ENCODE measurements at places on chromosomes 11 and 22.

DNA sequence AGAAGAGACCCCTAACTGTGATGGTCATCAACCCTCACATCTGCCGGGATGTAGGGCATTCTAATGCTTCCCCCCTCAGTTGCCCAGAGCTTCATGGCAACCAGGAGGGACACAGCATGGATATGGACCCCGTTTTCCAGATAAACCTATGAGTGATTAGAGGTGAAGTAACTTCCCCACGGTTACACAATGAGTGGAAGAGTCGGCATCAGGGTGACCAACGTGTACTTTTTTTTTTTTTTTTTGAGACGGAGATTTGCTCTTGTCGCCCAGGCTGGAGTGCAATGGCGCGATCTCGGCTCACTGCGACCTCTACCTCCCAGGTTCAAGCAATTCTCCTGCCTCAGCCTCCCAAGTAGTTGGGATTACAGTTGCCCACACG is 25.0 kb downstream of the TXN2 start:
- DNase-seq, result no peak

DNA sequence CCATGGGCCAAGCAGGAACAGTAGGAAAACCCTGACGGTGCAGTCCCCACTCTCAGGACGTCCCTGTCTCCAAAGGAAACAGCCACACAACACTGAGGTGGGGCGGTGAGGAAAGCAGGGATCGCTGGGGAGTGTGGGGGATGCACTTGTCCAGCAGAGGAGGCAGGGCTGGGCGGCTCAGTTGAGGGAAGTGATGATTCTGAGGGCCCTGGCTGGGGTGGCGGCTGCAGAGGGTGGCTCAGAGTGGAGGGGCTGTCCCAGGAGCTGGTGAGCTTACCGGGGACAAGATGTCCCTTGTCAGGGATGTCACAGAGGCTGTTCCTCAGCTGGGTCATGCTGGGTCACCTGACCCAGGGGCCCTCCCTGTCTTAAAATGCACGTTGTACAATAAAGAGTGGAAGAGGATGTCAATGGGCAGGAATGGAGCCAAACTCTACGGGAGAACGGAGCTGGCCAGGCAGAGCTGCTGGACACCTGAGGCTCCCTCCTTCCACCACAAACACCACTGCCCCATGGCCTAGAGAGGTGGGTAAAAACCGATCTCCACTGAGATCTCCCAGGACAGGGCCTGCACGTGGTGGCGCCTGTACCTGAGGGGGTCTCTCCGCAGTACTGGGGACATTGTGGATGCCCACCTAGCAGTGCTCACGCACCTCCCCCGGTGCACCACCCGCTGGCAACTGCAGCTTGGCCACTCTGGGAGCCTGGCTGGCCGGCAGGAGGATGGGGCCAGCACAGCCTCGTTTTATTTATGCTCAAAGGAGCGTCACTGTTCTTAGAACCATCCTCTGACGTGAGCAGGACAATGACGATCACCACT is 9.7 kb upstream of the EFCAB6 start:
- no peak for DNase-seq

DNA sequence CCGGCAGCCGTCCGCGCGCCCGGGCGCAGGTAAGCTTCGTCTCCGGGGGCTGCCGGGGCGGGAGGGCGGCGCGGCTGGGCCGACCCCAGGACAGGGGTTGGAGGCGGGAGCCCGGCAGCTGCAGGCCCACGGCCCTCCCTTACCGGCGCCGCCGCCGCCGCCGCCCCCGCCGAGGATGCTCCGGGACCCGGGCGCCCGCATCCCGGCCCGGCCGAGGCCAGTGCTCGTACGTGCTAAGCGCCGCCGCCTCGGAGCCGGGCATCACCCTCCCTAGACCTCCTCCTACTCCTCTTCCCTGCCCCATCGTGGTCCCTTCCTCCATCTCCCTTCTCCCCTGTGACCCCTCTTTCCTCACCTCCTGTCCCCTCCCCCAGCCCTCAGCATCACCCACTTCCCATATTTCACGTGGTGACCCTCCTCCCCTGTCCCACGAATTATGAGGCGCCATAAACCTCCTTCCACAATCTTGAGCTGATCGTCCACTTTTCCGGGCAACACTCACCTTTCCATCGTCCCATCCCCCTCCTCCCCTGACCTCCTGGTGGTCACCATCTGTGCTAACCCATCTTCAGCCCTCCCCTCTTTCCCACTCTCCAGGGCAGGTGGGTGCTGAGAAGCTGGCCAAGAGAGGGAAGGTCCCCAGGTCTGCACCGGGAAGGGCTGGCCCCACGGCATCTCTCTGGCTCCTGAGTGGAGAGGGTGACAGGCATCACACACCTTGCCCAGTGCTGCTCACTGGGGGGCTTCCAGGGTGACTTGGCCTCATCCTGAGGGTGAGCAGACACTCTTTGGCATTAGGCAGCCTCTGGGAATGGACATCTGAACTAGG is 612 bp downstream of the ASPHD2 start:
- DNase-seq, result no peak

GRCh38 chr11:104997288-104997687 is 25.7 kb downstream of the CASP5 start:
- DNase-seq, result no peak

DNA sequence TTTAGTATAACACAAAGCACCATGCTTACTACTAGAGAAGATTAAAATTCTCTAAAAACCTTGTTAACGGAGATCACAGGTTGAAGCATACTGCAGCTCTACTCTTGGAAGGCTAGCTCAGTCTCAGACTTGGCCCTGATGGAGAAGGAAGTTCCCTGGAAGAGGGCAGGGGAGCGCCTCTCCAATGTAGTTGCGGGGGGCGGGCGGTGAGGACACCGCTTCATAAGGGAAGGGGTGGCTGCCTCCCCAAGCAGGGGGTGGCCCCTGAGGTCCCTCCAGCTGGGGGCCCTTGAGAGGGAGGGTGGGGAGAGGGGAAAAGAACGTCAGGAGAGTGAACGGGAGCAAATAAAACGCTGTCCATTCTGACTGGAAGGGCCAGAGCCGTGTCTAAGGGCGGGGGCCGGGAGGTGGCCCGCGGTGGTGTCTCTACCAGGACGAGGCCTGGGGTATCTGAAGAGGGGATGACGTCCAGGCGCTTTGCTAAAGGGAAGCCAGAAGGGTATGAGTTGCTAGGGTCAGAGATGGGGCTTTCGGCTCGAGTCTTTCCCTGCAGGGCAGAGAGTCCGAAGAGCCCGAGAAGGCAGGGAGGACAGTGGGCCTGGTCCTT is 553 bp upstream of the USP47 start:
- no peak for DNase-seq

GRCh38 chr11:112306230-112306629 is 45.6 kb upstream of the PLET1 start:
- DNase-seq, result no peak

- no peak for DNase-seq
These were observed 265.3 kb downstream of the TBC1D22A start for GRCh38 chr22:47027766-47028165.

DNA sequence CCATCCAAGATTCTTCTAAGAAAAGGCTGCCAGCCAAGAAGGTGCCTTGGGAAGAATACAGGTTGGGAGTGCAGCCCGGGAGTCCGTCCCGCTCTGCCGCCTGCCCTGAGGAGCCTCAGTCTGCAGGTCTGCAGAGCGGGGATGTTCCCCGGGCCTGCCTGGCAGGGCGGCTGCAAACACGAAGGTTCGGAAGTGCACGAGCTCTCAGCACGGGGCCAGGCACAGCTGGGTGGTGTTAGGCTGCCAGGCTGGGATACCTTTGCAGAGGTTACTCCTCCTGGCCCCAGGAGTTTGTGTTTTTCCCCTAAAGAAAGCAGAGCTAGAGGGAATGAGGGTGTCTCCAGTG is 9.4 kb upstream of the PRR5 start:
- DNase-seq, result no peak

- DNase-seq, result no peak
These were observed 37.5 kb upstream of the SLC6A5 start for GRCh38 chr11:20561915-20562314.

- peak; percentile 57 for DNase-seq
These were observed 10.9 kb upstream of the APOBEC3C start for GRCh38 chr22:39003165-39003638.

GRCh38 chr11:6414874-6415328 is 4.0 kb downstream of the APBB1 start:
- DNase-seq, result no peak

- no peak for DNase-seq
These were observed 11.4 kb downstream of the LPXN start for GRCh38 chr11:58564231-58564630.
